ENCODE measurements at places on chromosomes 6 and 20.

GRCh38 chr6:27281105-27281539, 31.0 kb downstream of the POM121L2 start:
- no peak for DNase-seq

GRCh38 chr20:1528811-1529210, 28.7 kb downstream of the SIRPD start:
- no peak for DNase-seq

DNA sequence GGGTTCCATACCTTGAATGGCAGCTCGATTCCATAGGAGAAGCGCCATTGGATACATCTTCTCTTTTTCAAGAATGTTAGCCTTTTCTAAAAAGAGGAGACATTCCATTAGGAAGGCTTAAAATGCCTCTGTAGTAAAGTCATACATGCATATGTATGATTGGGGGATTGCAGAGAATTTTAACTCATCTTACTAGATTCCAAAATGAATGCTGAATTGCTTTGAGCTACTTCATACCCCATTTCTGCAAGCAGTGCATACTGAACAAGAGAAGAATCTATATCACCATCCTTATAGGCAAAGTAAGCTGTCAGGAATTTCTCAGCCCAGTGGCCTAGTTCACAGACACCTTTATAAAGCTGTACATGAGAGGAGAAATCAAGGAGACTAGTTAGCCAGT, 80.3 kb downstream of the NDUFAF5 start:
- no peak for DNase-seq

DNA sequence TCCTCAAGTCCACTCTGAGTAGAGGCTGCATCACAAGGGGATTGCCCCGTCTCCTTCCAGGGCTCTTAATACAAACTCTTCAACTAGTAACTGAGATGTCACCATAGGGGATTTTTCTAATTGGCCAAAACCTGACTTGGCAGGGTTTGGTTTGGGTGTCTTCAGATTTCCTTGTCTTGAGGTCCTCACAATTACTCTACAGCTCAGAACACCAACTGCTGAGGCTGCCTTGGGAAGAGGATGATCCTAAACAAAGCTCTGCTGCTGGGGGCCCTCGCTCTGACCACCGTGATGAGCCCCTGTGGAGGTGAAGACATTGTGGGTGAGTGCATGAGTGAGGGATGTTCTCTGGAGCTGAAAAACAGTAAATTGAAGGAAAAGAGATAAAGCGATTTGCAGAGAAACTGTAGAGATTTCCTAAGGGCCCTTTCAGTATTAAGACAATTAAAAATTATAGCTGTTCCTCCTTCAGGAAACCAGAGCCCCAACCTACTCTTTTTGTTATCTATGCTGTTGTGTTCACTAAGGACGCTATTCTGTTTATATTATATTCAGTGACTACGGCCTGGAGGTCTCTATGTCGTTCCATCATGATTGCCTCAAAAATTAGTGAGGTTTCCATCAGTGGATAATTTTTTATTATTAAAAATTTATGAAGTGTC, at the start of gene HLA-DQA1:
Gene HLA-DQA1 (plus strand): TSS at position 188 of the 662 bp plus-strand sequence. CDS start 53 bp downstream, at position 241.
- DNase-seq: no peak

All from activated naive CD8-positive, alpha-beta T cell treated with anti-CD3 and anti-CD28 coated beads for 36 hours (primary cell).